ENCODE measurements at places on chromosomes 16 and 17.

DNA sequence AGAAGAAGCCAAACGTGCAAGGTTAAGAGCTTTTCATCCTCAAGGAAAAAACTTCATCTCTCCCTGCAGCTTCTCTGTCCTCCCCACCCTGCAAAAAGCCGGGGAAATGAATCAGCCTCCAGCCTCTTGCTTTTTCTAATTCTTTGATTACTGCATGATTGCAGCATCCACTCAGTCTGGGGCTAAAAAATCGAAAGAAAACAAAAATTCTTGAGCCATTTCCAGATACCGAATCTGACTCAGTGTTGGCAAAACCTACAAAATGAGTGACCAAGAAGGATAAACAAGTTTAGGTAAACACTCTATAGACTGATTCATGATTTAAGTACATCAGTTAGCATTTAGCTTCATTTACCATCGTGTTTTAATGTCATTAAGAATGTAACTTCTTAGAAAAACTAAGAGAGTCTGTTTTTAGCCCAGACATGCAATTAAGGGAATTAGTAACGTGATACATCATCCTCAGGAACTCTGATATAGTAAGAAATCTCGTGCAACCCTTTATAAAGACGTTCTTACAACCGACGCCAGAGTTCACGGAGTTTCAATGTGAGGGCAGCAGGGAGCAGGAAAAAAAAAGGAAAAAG is 287.3 kb upstream of the FOXF1 start:
- no peak for DNase-seq

DNA sequence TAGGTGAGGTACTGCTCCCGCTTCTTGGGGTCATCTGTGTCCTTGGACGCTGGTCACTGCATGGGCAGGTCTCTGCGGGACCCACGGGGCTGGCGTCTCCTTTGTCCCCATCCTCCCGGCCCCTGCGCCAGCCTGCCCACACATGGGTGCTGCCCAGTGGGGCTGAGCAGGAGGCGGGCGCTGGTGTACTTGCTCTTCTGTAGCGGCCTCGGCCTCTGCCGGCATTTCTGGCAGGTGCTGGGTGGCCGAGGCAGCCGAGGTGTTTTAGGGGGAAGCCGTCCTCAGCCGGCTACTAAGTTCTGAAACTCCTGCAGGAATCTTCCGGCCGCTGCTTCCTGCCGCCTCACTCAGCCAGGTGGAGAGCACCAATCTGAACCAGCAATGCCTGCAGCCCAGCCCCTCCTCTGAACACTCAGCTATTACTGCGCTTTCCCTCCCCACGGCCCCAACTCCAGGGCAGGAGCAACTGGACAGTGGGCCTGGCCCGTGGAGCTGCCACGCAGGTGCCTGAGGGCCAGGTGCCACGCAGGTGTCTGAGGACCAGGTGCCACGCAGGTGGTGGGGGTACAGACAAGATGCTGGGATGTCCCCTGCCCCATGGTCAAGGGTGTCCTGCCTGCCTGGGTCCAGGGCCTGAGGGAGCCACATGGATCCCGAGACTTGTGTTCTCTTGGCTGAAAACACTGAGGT is 10.0 kb downstream of the DECR2 start:
- DNase-seq = no peak

GRCh38 chr16:48446534-48446920 is 61.3 kb upstream of the SIAH1 start:
- DNase-seq = no peak

DNA sequence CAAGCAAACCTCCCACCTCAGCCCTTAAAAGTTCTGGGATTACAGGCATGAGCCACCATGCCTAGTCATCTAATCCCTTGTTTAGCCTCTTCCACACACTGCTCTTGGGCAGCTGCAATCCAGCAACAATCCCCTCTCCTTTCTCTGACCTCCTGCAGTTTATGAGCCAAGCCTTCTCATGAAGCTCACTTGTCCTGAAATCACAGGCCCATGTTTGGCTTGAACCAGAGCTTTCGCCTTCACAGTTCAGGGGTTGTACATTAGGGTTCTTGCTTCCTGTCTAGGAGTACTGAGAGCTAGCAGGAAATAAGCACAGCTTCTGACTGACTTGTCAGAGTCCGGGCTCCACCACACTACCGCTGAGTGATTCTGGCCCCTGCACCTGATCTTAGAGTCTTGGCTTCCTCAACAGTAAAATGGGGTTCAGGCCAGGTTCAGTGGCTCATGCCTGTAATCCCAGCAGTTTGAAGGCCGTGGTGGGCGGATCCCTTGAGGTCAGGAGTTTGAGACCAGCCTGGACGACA is 16.3 kb downstream of the ERAL1 start:
- no peak for DNase-seq

- no peak for DNase-seq
Measured at GRCh38 chr16:81268509-81268908, 30.0 kb downstream of the BCO1 start.

DNA sequence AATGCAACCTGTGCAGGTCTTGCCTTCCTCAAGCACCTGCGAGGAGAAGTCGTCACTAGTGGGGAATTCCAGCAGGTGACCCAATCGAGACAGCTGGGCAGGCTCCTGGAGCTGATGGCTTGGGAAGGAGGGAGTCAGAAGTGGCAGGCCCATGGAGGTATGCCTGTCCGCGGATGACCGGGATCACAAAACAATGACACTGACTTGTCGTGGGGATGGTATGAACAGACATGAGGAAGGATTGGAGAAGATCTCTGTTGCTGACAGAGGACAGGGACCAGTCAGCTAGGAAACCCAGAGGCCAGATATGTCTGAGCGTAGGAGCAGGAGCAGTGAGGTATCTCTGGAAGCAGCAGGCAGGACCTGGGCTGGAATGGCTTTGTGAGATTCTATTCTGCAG is 233.3 kb downstream of the SOX9 start:
- DNase-seq = no peak
